NCI-H1930 (cell line): ENCODE measurements at places on chromosomes 12 and 14.

DNA sequence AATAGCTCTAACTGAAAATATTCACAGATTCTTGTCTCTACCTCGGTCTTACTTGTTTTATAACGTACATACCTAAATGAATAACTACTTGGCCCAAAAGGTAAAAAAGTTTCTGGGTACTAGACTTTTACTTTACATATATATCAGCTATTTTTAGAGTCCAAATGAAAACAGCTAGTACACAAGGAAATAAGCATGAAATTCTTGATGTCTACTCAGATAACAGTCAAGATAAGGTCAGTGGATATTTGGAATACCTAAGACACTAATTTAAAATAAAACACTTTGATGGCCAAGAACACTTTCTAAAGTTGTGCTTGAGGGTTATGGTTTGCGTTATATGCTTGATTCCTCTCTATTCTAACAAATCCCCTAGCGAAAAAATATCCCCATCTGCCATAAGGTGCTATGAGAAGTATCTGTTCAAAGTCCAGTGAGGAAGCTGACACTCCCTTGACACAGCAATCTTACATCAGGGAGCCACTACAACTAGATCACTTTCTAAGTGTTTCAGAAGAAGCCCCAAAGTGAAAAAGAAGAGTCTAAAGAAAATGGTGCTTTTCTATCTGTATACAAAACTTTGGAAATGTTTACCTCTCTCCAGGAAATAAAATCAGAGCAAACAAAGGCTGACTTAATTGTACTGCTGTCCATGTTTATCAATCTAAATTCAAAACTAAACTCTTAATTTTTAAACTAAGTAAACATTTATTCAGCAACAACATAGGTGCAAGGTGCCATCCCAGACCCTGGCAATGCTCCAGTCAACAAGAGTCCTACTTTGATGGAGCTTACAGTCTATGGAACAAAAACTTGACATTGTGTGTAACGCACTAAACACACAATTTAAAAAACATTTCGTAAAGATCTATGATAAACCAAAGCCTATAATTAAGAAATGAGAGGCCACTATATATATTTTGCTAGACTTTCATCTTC is 11.7 kb downstream of the PTPN21 start:
- DNase-seq = no peak

GRCh38 chr12:85357609-85358008 is 77.6 kb downstream of the ALX1 start:
- DNase-seq = no peak

- no peak for DNase-seq
Measured at GRCh38 chr12:107646436-107646835, 39.2 kb upstream of the PWP1 start.

DNA sequence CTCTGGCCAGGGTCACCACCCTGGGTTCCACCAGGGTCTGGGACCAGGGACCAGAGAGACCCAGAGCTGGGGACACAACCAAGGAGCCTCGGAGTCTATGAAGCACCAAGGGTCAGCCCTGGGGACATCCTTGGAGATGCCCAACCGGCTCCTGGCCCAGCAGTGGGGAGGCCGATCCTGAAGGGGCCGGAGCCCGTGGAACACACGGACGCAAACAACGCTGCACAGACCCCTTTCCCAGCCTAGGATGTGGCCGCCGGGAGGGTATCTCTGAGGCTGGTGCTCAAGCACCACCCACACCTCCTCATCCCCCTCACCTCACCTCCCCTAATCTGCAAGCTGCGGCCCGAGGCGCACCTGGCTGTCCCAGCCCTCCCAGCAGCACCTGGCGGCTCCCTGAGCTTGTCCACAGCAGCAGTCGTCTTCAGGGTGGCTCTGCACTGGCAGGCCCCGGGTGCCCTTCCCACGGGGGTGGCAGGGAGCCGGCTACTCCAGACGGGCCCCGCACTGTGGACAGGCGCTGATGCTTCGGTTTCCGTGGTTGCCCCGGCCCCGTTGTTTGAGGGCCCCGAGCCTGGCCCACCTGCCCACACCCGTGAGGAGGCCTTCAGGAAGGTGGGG is 146.8 kb upstream of the C14orf180 start:
- DNase-seq = no peak

DNA sequence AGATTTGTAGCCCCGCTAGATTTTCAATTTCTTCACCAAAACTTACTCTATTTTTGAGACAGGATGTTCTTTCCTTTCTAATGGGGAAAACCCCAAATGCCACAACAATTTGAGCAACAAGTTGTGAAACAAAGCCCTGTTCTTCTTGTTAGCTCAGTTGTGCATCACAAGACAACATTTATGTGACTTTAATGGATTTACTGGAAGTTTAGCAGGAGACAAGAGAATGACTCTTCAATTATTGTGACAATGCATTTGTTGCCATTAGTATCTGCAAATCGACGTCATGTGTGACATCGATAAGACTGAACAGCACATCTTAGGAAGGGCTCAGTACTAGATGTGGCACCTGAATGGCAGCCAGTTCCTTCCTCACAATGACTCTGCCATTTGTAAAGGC is 1028.9 kb upstream of the TMEM132C start:
- no peak for DNase-seq

GRCh38 chr14:101217616-101218371 is 314.3 kb upstream of the RTL1 start:
- DNase-seq = no peak

DNA sequence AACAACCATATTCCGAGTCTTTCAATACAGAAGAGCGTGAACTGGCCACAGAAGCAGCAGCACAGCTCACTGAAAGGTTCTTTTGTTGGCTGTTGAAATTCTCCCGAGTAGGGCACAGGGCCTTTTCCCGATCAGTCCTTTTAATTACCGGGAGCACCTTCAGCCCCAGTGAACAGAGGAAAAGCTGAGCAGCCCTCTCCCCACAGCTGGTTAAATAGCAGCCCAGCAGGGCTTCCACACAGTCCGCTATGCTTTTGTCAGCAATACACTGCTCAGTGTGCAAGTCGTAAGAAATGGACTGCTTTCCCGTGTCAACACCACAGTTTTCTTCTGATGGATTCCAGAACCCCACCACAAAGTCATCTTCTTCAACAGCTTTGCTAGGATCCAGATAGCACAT is 61.3 kb downstream of the DICER1 start:
- no peak for DNase-seq

DNA sequence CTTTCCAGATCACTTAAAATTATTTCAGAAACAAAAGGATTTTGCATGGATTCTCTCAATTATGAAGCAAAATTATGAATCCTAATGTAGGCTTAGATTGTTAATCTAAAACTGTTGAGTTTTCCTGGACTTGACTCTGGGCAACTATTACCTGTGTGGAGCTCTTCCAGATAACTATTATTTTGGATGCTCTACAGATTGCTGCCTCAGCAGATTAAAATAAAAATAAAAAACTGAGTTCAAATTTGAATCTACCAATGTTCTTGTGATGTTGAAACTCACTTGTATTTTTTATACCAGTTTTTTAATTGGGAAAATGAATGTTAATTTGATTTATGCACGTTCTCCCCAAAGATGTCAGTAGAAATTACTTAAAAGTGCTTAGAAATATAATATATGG is 120.5 kb upstream of the NAV3 start:
- DNase-seq = no peak

DNA sequence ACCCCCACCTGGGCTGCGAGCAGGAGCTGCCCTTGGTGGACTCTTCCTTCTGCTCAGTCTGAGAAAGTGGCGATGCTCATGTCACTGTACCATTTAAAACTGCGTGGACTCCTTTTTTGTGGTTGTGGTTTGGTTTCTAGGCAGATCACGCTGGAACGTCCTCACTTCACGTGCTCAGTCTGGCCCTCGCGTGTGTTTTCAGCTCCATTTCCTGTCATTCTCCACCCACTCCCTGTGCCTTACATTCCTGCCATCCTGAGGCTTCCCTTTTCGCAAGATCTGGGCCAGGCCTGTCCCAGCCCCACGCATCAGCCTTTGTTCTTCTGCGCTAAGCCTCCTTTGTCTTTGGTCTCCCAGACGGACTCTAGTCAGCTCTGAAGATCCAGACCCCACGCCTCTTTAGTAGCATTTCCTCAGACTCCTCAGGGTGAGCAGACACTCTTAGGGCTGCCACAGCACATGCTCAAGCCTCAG is 105.4 kb downstream of the FBXL14 start:
- no peak for DNase-seq

DNA sequence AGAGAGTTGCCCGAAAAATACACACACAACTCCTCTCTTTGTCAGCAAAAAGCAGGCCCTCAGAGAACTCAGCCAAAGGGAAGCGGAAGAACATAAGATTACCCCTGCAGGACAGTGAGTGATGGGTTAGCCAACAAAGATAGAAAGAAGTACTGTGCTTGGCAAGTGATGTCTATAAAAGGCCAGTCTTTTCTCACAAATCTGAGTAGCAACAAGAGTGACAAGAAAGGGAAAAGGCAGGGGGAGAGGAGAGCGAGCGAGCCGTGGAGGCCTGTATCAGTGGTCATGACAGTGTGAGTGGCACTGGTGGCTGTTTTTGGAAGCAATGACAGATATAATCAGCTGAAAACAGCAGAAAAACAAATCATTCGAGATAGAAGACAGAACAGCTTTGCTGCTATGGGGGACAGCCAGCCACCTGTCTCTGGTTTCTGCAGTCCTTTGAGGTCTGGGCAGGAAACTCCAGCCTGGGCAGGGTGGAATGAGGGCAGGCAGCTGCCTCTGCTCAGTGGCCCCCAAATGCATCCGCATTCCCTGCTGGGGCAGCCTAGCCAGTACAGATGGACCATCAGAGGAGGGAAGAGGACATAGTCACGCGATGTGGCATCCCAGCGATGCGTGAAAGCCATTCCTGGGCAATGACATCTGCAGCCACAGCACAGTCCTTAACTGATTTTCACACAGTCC is 74.7 kb downstream of the TRIM9 start:
- no peak for DNase-seq

DNA sequence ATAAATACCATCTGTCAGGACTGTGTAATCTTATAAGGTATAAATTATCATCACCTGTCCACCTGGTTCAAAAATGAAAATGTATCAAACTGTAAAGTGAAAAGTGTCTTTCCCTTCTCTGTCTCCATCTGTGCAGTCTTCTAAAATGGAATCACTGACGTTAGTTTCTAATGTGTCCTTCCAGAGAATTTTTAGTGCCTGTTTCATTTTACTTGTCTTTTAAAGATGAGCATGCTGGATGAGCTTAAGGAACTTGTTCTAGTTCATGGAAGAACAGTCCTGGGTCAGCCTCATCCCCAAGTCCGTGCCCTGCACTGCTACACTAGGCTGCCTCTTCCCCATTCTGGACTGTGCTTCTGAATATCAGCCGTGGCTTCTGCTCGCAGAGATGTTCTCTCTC is 5.4 kb upstream of the NT5DC3 start:
- no peak for DNase-seq

DNA sequence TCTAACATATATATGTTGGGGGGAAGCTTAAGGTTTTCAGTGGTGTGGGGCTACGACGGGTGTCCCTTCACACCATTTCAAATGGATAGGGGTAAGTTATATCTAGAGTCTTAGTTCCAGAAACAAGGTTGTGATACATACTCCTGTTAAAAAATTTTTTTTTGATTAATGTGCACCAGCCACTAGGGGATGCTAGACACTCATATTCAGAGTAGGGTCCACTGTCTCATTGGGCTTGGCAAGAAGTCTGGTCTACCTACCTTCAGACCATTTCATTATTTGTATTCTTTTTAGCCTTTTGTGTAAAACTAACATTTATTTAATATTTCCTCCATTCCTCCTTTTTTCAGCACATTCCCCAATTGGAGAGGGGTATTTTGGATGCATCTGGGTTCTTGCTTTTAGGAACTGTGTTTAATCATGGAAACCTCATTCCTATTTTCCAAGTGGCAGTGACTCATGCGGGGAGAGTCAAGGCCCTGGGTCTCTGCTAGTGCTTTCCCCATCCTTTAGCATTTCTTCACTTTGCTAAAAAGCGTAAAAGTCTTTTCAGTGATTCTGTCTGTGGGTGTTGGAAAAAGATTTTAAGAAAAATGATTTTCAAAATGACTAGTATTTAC is 33.4 kb downstream of the ANO4 start:
- DNase-seq = no peak

GRCh38 chr12:119788786-119789185 is 88.3 kb downstream of the CIT start:
- no peak for DNase-seq

DNA sequence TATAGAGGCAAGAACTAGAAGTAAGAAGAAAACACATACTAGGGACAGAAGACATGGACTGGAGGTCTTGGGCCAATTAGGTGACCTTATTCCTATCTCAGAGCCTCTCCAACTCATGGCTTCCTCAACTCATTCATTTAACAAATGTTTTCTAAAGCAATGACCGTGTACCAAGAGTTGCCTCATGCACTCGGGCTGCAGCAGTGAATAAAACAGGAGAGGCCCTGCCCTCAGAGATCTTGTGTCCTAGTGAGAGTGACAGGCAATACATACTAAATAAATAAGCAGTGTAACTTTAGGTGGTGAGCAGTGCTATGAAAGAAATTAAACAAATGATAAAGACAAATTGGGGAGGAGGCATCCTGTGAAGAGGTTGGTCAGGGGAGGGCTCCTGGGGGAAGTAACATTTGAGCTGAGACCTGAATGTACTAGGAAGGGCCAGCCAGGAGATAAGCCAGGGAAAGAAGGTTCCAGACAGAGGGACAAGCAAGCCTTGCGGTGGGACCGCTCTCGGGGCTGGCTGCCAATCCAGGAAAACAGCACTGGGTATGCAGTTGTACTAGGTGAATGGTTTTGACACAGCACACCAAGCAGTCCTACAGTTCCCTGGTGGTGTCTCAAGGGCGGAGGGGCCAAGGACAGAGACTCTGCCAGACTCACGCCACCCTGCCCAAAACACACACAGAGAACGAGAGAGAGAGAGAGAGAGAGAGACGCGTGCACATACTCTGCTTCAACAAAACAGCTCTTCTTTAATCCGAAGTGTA is 1.3 kb downstream of the NINJ2 start:
- no peak for DNase-seq

DNA sequence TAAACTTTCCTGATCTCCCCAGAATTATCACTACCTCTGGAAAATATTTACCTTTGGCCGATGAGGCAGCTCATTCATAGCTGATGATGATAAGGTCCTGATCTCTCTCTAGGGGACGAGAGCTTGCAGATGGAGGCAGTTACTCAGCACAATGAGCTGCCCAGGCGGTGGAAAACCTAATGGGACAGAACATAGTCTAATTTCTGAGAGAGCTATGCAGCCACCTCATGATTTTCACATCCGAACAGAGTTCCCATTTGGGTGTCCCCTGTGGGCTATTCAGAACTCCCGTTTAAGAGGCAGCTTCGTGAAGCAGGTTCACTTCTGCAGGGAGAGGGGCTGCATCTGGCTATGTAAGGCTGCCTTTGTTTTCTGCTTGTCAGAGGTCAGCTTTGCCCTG is 724.6 kb upstream of the TMEM132C start:
- no peak for DNase-seq

DNA sequence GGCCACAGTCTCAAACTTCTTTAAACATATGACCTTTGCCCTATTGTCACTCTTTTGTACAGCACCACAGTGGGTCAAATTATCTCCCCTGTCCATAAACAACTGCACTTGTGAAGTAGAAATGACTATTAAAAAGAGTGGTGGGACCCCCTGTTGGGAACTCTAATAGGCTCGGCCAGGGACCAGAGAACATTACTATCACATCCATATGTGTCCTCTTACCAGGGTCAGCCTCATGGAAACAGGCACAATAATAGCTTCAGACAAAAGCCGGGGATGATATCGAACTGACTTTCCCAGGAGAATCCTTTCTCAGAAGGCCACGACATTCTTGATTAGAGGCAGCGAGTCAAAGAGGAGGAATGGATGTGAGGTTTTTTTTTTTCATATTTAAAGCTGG is 96.6 kb downstream of the NKX2-1 start:
- peak; percentile 75 for DNase-seq

- DNase-seq = no peak
Measured at GRCh38 chr12:96187956-96188355, 6.2 kb upstream of the ELK3 start.
